ENCODE measurements at places on chromosomes 1 and 21.

DNA sequence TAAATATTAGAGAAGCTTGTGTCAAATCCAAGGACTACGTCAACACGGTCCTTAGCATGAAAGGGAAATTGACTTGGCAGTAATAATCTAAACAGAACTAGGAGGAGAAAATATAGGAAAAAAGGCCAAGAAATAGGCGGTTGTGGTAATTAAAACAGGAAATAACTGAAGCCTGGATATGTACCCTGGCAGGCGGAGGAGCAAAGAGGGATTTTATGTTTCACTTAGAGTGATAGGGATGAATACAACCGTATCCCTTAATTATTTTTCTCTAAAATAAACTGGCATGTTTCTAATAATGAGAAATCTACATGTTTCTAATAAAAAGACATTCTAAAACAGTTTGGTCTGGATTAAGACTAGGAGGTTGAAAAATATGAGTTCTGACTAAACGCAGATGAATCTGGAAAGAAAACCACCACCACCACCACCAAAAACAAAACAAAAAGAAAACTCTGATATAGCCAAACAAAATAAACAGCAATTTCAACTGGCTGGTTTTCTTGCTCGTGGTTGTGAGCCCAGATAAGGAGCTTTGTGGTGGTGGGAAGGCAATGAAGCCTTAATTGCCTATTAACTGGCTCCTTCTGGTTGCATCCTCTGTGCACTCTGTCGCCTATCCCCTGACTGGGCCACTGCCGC is 334.2 kb upstream of the SNX7 start:
- peak; percentile 20 for DNase-seq

GRCh38 chr1:221527302-221527701 is 214.6 kb downstream of the DUSP10 start:
- DNase-seq: no peak

DNA sequence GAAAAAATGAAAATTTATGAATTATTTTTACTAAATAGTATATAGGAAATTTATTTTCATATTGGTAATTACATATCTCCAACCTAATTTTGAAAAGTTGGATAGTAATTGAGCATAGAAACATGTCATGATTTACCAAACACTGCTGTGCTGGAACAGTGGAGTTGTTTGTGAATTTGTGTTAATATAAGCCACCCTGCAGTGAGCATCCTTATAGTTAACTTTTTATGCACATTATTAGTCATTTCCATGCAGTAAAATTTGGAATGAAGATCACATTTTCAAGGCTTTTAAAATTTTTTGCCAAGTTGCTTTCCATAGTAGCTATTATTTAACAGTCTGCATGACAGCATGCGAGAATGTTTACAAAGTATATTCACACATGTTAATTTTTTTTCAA is 78.3 kb downstream of the VPS26C start:
- no peak for DNase-seq

DNA sequence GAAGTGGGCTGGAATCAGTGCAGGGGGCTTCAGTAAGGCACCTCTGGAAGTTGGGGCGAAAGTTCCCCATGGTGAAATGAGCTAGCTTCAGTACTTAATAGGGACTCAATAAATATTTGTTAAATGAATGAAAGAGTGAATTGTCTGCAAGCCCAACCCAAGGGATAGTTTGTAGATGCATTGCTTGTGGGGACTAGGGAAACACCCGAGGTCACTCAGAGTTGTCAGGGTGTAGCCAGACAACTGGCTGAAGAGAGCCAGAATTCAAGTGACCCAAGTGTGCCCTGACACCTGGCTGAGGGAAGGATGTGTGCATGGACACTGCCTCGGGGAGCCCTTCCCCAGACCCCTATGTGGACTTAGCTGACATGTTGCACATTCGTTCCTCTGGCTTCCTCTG is 1.3 kb upstream of the SLC26A9 start:
- no peak for DNase-seq

DNA sequence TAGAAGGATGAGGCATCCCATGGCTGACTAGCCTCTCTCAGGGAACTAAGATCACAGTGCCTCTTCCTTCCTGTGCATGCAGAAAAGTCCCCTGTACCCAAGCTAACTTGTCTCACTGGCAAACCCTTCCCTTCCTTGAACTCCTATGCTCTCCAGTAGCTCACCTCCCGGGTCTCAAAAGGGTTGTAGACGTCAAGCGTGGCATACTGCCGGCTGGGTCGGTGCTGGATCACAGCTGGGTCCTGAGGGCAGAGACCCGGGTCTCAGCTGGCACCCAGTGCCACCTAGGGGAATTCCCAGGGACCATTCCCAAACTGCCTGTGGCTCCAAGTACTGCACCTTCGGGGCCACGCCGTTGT is 688 bp downstream of the SCAMP3 start:
- no peak for DNase-seq

- no peak for DNase-seq
These were observed at the start of gene ZNF648 for GRCh38 chr1:182061594-182061993. ZNF648 (minus strand) TSS chr1:182061712; CDS start chr1:182058010, 3,702 bp downstream.

- no peak for DNase-seq
These were observed 50.0 kb upstream of the SYT6 start for GRCh38 chr1:114203595-114204128.

DNA sequence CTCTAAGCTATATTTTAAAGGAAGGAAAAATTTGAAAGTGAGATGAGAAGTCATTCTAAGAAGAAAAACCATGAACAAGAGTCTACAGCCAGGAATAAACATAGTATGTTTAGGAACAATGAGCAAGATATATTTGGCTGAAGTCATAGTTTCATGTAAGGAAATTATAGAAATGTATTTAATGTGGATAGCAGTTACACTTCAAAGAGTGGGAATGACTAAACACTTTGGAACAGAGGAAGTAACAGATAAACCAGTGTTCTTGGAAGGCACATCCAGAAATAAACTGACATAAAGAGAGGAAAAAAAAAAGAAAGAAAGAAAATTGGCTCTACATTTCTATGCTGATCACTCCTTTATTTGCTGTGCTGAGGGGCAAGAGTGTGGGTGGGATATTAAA is 18.0 kb downstream of the C8A start:
- no peak for DNase-seq

DNA sequence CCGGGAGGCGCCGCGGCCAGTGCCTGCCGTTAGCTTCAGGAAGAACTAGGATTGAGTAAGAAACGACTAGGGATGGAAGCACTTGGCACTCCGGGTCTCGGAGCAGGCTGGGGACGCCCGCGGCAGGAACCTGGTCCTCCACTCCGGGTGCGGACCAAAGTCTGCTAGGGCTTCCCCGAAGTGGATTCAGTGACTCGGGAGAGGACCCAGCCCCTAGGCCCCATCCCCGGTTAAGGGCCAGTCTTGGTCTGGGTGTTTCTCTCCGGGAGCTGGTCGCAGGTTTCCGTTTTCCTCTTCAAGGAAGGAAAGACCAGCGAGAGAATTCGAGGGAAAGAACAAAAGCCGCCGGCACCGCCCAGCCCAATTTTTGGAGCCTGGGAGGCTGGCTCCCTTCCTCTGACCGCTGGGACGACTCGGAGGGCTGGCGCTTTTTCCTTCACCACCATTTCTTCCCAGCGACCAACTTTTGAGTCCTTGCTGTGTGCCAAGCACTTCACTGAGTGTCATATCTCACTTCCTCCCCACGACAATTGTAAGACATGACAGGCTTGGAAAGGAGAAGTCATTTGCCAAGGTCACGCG is 16.8 kb upstream of the STMN1 start:
- DNase-seq: peak; percentile 50

DNA sequence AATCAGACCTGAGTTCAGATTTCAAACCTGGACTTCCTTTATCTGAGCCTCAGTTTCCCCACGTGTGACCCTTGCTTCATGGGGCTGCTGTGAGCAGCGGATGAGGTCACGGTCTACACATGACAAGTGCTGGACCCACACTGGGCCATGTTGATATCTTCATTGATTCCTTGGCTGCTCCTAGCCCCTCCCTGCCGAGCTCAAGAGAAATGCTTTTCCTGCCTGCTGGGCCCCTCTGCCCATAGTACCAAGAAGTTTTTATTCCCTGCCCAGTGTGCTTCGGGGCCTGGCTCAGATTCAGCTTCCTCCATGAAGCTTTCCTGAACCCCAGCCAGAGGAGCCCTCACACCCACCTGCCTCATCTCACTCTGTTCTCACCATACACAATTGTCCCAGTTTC is 181.6 kb downstream of the PTPRU start:
- DNase-seq: no peak

DNA sequence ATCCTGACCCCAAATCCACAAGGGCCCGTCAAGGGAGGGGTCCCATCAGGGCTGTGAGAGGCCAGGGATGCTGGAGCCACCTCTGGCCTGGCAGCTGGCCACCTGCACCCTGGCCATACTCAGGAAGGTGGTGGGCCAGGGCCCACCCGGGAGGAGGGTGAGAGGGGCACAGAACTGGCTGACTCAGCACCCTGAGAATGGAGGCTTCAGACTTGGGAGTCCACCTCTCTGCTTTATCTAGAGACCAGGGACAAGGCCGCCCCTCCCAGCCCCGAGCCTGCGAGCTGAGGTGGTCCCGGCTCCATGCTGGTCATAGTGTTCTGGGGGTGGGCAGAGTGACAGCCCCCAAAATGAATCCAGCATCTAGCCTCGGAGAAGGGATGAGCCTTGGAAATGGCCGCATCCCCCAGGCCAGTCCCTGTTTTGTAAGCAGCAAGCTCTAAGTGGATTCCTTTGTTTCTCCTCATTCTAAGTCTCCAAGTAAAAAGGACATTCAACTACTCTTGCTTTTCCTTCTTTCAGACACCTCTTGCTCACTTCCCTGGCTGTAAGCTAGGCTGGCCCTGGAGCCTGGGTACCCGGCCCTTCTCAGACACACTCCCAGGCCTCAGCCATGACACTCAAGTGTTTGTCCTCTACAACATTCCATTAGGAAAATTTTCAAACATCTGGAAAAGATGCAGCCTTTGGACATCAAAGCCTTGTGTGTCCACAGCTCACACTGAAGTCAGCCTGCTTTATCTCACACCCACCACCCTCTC is 12.3 kb downstream of the WNT3A start:
- no peak for DNase-seq

GRCh38 chr1:203992440-203992839 is 80.5 kb upstream of the SOX13 start:
- DNase-seq: no peak

GRCh38 chr1:29362764-29363163 is 126.4 kb downstream of the PTPRU start:
- no peak for DNase-seq

DNA sequence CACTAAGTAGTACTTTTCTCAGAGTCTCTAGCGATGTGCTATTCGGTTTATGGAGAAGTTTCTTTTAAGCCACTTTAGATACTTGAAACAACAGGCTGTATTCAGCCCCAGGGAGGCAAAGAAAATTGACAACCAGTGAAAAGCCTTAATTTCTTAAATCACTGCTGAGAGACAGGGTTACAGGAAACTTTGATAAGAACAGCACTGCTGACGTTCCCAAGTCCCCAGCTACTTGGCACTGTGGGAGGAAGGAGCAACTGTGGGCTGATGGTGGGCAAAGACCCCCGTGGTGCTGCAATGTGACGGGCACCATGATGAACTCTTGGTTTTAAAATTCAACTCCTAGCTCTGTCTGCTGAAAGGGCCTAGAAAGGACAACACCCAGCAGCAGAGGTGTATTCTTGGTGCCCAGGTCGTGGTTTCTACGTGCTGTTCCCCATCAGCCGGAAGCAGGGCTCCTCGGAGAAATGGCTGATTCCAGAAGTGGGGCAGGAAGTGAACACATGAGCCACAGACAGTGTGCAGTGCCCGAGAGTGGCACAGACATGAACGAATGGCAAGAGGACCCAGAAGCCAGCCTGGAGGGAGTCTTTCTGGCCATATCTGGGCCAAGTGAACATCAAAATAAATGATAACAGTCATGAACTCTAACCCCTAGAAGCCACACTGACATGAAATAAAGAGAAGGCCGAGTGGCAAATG is 5.3 kb downstream of the PTTG1IP start:
- DNase-seq: no peak

GRCh38 chr1:3107201-3107600 is 38.2 kb downstream of the PRDM16 start:
- no peak for DNase-seq

DNA sequence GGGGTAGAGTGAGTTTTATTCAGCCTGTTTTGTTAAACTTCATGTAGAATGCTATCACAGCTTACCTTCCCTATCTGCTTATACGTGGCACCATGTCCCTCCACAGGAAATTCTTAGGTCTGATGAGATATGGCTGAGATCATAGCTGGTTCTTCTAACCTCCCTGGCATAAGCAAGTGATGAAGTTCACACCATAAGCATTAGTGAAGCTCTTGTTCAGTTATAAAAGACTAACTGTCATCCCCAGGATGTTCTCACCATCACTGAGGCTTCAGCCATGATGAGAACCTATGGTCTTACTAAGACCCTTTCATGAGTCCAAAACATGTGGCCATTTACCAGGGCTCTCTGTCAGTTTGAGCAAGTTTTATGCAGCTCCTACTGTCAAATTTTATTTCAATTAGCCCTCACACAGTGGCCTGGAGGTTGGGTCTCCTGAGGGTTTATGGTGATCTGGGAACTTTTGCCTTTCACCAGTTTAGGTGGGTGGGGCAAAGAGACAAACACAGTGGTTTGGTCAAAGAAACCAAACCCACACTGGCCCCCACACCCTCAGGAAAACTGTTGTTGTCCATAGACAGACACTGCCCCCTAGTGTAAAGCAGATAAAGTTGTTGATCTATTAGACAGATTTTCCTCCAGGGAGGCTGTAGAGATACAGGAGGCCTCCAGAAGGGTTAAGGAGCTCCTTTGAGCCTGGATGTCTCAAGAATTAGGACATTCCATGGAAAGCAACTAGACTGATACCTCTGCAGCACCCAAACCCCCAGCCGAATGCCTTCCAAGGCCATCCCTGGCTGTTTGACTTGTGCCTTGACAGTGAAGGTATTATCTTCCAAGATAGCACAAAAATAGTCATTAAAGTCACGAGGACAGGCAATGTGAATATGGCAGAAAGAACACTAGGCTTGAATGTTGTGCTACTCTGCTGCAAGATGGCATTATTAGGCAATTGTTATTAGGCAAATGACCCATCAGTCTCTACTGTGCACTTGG is 5.0 kb downstream of the SLC22A15 start:
- DNase-seq: peak; percentile 74

DNA sequence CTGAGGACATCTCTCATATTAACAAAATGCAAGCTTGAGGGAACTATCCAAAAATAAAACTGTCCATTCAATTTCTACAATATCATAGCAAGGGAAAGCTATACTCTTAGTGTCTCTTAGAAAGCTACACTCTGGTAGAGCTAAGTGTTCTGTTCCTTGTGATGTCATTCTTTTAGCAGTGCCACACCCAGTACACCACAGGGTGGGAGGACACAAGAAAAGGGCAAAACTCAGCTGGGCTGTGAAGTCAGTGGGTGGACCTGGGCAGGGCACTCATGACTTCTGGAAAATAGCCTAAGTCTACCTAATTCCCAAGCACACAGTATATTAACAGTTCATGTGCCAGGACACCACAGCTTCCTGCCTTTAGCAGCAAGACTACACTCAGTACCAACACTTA is 42.2 kb upstream of the TNFSF4 start:
- DNase-seq: peak; percentile 60

GRCh38 chr1:222811671-222812070 is 3.2 kb upstream of the DISP1 start:
- no peak for DNase-seq

All from AG20443 (cell line).